GDM1 (cell line): ENCODE measurements at places on chromosomes 16 and 17.

DNA sequence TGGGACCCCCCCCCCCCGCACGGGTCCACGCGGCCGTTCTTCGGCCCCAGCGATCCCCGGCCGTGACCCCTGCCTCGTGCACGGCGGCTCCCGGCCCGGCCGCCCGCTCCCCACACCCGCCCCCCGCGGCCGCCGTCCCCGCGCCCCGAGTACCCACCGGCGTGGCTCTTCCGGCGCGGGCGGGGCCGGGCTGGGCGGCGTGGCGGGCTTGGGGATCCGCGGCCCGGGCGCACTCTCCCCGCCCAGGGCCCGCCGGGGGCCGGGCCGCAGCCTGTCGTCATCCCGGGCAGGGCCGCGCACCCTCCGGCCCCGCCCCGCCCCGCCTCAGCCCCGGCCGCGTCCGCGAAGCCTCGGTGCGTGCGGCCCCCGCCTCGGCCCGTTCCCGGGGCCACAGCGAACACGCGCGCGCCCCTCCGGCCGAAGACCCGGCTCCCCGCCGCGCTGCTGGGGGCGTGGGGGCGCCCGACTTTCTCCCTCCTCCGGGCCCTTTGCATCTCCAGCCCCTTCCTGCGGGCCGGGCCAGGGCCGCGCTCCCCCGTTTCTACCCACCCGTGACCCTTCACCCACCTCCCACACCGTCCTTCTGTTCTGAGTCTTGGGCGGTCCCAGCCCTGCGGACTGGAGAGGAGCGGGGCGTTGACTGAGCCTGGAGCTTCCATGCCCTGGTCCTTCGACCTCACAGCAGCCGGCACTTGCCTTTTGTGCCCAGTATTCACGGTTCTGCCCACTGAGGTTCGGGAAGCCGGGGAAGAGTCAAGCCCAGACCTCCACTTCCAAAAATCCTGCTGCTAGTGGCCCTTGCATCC lies 840 bp downstream of the MYO1C start:
- DNase-seq = no peak

- DNase-seq = no peak
Measured at GRCh38 chr16:10983159-10983558, 38.8 kb downstream of the CLEC16A start.

DNA sequence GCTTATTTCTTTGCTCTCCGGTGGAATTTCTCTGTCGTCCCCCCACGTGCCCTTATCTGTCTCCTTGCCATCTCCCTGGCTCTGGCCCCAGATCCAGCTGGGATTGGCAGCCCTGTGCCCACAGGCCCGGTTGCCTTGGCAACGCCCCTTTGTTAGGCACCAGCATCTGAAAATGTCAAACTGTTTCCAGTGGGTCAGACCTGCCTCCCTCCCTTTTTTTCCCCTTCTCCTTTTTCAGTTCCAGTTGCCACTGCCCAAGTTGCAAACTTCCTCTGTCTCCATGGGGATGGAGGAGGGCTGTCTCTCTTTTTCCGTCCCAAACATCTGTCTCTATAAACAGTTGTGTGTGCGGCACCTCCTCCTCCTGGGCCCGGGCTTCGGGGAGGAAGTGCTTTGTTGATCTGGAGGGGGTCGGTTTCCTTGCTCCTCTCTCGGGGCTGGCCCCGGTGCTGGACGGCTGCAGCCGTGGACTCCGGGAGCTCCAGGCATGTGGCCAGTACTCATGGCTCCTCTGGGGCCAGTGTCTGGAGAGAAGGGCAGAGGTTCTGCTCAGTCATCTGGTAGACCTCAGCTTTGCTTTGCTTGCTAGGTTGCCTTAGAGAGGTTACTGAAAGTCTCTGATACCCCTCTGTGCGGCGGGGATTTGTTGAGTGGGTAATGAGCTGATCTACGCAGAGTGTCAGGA lies 35.3 kb downstream of the SOCS3 start:
- peak; percentile 84 for DNase-seq

DNA sequence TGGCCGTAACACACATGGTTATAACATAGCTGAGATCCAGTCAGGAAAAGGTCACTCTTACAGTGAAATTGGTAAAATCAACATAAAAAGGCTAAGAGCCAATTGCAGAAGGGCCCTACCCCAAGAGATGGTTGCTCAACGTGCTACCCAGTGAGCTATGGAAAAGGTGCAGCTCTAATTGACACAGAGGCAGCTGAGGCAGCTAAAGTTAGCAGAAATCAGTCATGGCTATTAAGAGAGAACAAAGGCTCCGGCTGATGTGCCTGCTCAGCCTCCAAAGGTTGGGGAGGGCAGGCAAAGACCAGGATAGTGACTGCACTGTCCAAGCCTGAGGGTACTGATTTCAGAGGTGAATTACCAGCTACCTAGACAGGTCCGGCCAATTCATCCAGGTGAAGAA lies 76.5 kb upstream of the ATP2A3 start:
- no peak for DNase-seq

DNA sequence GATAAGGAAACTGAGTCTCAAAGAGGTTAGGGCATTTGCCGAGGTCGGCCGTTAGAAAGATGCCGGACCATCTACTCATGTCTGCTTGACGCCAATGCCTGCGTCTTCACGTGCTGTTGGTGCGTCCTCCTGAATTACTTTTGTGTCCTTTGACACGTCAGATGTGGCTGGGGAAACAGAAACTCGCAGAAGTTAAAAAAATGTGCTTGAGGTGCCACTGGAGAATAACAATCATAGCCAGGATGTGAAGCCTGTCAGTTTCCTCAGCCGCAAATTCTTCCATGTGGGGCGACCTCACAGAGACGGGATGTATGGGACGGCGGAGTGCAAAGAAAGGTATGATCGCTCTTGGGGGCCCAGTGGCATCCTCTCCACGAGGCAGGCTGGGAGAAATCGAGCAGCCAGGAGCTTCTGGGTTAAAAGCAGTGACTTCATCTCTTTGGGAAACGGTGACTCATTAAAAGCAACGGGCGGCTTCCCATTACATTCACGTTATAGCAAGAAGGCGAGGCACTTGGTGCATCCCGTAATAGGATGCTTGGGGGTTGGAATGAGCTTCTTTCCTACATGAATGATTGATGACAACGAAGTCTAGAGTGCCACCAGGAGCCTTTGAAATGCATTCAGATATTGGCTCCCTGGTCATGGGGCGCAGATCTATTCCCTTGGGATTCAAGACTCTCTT lies 67.8 kb downstream of the BMERB1 start:
- DNase-seq = no peak

- DNase-seq = no peak
Measured at GRCh38 chr16:14527411-14528044, 102.5 kb downstream of the PARN start.

- DNase-seq = peak; percentile 91
Measured at GRCh38 chr16:47492428-47493377, 31.6 kb downstream of the PHKB start.

- DNase-seq = no peak
Measured at GRCh38 chr17:73393962-73394361, 82.2 kb upstream of the CDC42EP4 start.

DNA sequence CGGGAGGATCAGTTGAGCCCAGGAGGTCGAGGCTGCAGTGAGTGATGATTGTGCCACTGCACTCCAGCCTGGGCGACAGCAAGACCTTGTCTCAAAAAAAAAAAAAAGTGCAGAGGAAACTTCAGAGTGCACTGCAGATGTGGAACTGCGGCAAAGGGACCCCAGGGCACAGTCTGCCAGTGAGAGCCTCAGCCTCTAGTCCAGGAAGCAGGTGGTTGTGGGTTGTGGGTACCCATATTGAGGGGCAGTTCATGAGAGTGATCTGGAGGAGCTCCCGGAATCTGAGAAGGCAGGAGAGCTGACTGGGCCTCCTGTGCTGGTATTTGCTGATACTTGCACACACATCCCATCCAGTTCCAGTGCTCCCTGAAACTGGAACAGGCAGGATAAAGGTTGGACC lies 13.1 kb downstream of the FOXN1 start:
- DNase-seq = peak; percentile 94

- no peak for DNase-seq
Measured at GRCh38 chr16:30570636-30571444, 674 bp downstream of the ZNF688 start.

- no peak for DNase-seq
Measured at GRCh38 chr16:3935921-3936320, 55.4 kb upstream of the CREBBP start.

DNA sequence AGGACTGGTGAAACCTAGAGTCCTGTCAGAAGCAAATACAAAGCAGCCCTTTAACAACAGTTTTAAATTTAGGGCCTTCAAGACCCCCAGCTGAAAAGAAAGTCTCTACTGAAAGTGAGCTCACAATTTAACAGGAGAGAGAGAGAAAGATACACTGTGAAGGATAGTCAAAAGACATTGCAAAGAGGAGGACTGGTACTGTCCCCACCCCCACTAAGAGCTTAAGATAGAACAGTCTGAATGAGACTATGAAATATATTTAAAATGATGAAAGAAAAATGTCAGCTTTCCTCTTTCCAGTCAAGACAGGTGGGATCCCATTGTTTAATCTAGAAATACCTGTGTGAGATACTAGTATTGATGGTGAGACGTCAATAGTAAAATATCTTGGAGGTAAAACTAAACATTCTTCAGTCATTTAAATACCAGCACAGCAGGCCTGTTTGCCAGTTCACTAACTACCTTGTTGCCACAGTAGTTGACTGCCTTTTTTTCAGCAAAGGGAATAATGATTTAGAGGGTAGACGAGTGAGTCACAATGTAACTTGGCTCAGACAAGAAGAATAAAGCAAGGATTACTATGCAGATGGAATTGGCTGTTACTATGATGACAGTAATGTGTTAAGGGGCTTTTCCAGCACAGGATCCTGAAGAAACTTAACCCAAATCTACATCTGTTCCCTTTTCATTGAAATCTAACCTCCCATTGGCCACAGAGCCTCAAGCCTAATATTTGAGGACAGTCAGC lies 47.2 kb upstream of the RASL10B start:
- no peak for DNase-seq

GRCh38 chr16:84004442-84004841 lies 36.4 kb downstream of the NECAB2 start:
- DNase-seq = no peak

GRCh38 chr17:64115822-64116534 lies 14.0 kb downstream of the ERN1 start:
- no peak for DNase-seq

GRCh38 chr16:89115216-89115861 lies 21.7 kb downstream of the ACSF3 start:
- peak; percentile 96 for DNase-seq

DNA sequence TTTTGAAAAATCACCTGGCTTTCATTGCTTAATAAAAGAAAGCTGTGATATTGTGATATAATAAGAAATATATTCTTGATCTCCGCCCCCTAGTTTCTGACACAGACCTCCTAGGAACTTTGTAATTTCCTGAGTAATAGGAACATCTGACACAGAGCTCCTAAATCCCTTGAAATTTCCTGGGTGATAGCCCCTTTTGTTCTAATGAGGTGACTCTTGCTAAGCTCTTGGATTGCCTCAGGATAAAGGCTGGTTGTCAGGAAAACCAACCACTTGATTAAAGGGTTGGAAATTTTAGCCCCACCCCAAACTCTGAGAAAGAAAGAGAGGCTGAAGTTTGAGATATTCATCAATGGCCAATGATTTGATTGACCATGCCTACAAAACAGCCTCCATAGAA lies 326.4 kb upstream of the KIF2B start:
- DNase-seq = no peak

- no peak for DNase-seq
Measured at GRCh38 chr16:4319454-4320421, 3.9 kb downstream of the GLIS2 start.

DNA sequence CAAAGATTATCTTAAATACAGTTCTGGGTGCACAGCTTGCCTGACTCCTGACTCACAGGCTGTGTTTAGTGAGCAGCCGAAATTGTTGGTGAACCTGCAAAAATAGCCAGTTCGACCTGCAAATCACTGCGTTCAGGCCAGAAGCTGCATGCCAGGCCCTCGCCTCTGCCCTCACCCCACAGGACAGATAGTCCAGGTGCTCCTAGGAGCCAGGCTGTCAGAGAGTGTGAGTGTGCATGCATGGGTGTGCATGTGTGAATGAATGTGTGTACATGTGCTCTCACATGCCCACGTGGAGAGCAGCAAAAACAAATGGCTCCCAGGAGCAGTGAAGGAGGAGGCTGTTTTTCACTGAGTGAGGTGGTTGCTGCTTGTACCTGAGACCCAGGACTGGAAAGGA lies 131.8 kb downstream of the ABCC12 start:
- no peak for DNase-seq

GRCh38 chr16:13939821-13940220 lies 19.9 kb downstream of the ERCC4 start:
- no peak for DNase-seq

GRCh38 chr17:41524261-41524660 lies 3.8 kb downstream of the KRT19 start:
- DNase-seq = no peak

- no peak for DNase-seq
Measured at GRCh38 chr16:8621222-8621571, 301 bp upstream of the METTL22 start.

DNA sequence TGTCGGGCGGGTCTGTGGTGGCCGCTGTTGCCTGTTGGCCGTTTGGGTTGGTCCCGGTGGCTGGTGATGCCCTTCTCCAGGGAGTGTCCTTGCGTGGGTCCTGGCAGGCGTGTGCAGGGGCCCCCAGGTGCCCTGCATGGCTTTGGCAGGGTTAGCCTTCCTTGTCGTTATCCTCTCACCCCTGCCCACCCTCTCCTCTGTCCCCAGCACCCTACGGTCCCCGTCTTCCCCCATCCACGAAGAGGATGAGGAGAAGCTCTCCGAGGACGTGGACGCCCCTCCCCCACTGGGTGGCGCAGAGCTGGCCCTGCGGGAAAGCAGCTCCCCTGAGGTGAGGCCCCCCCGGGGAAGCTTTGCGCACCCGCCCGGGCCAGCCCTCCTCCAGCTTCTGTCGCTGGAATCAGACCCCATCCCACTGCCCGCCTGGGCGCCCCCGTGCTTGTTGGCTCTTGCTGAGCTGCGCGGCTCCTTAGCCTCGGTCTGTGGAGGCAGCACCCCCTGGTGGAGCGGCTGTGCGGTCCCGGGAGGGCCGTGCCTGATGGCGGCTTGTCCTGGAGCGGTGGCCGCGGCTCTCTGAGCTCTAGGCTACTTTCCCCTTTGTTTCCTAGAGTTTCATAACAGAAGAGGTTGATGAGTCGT lies 10.6 kb upstream of the NUDT16L1 start:
- peak; percentile 25 for DNase-seq

DNA sequence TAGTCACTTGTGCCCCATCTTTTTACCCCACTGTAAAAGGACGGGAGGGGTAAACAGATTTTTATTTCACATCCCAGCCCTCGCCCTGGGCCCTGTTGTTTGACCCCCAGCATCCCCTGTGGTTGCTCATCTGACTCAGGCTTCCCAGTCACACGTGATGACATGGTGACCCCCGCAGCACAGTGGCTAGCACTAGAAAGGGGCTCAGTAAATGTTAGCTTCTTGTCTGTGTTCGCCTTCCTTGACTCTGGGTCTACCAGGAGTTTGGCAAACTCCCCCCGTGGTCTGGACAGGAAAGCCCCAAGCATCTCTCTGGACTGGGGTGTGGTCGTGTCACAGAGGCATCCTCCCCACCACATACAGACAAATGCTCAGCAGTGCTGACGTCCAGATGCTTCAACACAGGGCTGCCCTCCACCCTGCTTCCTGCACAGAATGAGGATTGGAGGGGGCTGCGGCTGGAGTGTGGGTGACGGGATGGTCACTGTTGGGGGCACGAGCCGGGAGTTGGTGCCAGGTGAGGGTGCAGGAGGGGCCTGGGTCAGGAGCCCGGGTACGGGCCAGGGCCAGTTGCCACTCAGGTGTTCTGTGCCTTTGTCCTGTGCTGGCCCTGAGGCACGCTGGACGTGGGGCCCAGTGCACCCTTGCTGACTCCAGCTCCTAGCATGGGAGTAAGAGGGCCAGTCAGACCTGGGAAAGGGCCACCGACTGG lies 69.1 kb downstream of the METRNL start:
- no peak for DNase-seq
